ENCODE measurements at places on chromosomes 16 and 17.
A peak's percentile ranks its signal among the peaks of the same experiment; 100 is the strongest.

DNA sequence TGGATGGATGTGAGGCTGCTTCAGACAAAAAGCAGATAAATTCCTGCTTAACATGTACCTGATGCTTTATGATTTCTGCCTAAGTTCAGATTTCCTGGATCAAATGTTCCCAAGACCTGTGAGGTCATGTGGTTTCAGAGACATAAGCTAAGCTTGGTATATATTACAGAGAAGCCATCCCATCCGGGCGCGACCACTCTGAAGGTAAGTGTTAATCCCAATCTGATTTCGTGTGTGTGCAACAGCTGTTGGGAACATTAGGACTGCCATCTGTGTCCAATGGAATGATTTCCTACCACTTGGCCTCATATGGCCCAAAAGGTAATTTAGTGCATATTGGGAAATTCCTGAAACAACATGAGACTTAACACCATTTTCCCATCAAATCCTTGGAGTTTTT lies 199.1 kb downstream of the HS3ST3B1 start:
- no peak for DNase-seq

GRCh38 chr16:79980650-79981521 lies 380.3 kb upstream of the MAF start:
- DNase-seq = no peak

GRCh38 chr16:85485379-85485778 lies 127.7 kb upstream of the GSE1 start:
- no peak for DNase-seq

DNA sequence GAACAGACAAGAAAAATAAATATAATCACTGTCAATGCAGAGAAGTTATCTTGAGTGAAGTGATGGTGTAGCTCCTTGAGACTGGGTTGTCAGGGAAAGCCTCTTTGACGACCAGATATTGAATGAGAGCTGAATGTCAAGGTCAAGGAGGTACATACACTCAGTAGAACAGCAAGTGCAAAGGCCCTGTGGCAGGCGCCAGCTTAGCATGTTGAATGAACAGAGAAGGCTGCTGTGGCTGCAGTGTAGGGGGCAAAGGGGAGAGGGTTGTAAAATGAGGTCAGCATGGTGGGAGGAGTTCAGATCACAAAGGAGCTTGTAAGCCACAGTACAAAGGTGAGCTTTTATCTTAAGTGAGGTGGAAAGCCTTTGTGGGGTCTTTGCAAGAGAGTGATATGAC lies 111.5 kb downstream of the ZFHX3 start:
- no peak for DNase-seq

DNA sequence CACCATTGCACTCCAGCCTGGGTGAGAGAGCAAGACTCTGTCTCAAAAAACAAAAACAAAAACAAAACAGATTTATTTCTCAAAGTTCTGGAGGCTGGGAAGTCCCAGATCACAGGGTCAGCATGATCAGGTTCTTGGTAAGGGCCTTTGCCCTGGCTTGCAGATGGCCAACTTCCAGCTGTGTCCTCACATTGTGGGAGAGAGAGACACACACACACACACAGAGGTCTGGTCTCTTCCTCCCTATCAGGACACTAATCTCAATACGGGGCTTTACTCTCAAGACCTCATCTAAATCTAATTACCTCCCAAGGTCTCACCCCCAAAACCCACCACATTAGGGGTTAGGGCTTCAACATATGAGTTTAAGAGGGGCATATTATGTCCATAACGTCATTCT lies 26.4 kb upstream of the TAOK1 start:
- DNase-seq = no peak

DNA sequence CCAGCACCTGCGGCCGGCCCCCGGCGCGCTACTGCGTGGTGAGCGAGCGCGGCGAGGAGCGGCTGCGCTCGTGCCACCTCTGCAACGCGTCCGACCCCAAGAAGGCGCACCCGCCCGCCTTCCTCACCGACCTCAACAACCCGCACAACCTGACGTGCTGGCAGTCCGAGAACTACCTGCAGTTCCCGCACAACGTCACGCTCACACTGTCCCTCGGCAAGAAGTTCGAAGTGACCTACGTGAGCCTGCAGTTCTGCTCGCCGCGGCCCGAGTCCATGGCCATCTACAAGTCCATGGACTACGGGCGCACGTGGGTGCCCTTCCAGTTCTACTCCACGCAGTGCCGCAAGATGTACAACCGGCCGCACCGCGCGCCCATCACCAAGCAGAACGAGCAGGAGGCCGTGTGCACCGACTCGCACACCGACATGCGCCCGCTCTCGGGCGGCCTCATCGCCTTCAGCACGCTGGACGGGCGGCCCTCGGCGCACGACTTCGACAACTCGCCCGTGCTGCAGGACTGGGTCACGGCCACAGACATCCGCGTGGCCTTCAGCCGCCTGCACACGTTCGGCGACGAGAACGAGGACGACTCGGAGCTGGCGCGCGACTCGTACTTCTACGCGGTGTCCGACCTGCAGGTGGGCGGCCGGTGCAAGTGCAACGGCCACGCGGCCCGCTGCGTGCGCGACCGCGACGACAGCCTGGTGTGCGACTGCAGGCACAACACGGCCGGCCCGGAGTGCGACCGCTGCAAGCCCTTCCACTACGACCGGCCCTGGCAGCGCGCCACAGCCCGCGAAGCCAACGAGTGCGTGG lies 1.5 kb downstream of the NTN1 start:
- DNase-seq = peak; percentile 28

DNA sequence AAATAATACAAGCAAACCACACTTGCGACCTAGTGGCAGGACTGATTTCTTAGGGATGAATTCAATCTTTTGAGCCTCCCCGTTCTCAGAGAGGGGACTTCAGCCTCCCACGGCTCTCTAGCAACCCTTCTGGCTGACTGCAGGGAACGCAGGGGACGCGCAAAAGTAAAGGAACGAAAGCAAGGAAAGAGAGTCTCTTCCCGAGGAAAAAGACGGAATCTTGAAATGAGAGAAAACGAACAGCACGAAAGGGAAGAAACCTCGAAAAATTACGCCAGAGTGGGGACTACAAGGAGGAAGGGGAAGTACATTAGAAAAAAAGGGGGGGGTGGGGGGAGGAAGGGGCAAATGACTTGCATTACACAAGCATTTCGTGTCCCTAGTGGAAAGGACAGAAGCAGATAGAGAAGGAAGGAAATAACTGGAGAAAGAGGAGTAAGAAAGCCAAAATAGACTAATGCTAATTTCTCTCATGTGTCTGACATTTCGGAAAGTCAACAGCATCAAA lies 1.2 kb downstream of the GRB2 start:
- peak; percentile 83 for DNase-seq

All from endothelial cell of umbilical vein (primary cell).